Cardiac septum (tissue), 1 donor: ENCODE measurements at places on chromosomes 1 and 21. TPM values are rescaled to one million over a fixed set of nuclear protein-coding genes. Genes with fewer than 3 reads are reported as not detected.

DNA sequence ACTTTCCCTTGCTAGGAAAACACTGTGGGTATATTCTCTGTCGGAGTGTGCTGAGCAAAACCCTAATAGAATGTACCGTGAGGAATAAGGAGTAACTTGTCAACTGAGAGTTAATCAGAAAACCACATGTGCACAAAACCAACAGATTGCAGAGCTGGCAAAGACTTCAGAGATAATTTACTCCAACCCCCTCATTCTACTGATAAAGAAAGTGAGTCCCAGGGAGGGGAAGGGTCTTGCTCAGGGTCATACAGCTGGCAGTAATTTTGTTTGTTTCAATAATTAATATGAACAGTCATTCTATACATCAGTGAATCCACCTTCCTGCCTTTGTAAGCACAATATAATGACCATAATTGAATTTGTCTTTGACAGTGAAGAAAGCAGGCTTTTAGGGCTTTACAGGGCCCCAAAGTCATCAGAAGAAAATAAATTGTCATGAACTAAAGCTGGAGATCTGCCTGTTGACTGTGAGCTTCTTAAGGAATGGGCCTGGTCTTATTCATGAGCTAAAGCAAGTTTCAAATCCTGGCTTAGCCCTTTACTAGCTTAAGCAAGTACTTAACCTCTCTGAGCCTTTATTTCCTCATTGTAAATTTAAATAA lies 67.2 kb upstream of the HOOK1 start:
- DNase-seq = no peak

DNA sequence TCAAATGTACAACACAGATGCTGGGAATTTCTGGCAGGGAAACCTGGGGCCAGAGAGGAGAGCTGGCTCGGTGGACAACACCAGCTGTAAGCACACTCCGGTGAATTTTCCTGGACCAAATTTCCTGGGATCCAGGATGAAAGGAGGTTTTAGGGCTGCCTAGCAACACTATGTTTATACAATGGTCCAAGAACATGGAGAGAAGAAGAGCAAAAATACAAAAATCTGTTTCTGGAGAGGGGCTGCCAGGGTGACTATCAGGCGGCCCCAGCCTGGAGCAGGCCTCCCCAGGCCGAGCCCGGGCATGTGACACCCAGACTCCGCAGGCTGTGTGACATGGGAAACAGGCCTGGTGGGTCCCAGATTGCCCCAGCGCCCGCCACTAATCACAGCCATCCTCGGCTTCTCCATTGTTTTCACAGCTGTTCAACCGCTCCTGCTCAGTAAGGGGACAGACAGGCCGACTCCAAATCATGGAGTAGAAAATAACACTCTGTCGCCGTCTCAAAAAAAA lies 336.0 kb upstream of the NFIA start:
- peak; percentile 76 for DNase-seq

GRCh38 chr1:94004924-94005323 lies 95.7 kb upstream of the GCLM start:
- DNase-seq = no peak

GRCh38 chr1:228804640-228805413 lies 69.5 kb downstream of the RHOU start:
- DNase-seq = no peak

DNA sequence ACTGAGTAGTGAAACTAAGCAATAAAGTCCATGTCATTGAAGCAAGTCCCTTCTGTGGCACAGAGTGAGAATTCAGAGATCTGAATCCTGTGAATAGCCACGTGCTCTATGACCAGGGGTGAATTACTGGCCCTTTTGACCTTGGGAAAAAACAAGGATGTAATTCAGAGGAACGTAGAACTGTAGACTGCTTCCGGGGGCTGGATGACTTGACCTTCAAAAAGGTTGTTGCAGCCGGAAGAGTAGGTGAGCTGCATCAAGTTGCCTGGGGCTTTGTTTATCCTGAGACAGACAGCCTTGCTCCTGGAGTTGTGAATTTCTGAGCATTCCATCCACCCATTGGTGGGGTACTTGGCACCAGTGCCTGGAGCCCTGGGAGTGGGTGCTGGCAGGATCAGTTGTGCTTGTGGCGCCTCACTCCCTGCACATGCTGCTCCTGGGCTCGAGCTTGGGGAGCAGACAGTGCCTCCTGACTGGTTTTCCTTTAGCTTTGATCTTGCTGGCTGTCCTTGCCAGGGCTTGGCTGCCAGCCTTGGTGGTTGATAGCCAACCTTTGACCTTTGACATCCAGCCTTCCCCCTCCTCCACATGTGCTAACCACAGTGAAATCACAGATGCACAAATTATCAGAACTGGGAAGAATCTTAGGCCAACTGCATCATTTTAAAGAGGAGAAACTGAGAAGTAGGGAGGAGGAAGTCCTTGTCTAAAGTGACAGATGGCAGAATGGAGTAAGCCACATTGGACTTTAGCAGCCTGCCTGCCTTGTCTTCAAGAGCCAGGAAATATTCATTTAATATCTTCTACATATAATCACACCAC lies 16.2 kb upstream of the MYOG start:
- DNase-seq = no peak

DNA sequence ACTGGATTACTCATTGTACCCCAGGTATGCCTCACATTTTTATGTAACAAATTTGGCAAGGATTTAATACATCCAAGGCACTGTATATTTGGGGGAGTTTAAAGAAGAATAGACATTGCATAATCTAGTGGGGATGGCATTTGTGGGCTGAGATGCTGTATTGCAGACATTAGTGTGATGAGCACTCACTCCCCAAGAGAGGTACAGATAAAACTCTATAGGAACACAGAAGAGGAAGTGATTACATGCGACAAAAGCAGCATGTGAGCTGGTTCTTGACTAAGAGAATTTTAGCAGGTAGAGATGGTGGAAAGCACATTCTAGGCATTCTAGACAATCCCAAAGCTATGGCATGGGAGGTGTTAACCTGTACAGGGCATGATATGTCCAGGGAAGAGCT lies 24.2 kb upstream of the CDC14A start:
- DNase-seq = no peak

DNA sequence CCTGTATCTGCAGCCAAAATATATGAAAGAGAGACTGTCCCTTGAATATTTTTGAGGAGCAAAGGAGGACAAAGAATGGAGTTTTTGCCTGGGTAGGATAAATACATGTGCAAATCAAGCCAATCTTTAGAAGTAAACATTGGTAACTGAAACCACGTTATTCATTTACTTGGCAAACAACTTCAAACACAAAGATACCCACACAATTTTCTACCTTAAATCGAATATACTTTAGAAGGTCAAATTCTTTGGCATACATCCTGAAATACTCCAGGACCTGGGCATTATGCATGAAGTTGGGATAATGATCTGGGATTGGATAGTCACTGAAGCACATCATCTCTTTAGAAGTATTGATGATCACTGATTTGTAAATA lies 9.6 kb downstream of the FMO5 start:
- DNase-seq = no peak

- no peak for DNase-seq
Observed at GRCh38 chr21:45457161-45457831, 52.3 kb downstream of the COL18A1 start.

- peak; percentile 82 for DNase-seq
Observed at GRCh38 chr21:38472412-38473108, 25.7 kb downstream of the ERG start.

DNA sequence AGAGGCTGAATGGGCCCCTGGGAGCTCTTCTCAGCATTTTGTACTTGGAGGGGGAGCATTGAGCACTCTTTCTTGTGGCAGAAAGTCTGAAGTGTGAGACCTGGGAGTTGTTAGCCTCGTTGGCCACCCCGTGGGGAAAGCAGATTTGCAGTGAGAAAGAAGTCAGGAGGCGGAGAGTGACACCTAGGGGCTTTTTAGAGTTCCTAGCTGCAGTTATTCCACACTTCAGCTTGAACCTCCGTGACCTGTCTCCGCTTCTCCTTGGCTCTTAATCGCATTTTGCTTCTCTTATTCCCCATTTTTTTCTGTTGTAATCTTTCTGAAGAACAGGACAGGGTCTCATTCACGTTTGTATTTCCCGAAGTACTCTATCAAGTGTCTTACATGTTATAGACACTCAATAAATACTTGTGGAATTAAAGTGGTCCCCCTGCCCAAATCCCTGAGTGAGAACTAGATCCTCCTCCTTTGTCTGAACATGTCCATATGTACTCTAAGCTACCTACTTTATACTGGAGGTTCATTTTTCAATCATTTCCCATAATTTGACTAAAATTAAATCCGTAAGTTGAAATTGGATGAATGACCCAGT lies 14.5 kb upstream of the C1orf141 start:
- no peak for DNase-seq

DNA sequence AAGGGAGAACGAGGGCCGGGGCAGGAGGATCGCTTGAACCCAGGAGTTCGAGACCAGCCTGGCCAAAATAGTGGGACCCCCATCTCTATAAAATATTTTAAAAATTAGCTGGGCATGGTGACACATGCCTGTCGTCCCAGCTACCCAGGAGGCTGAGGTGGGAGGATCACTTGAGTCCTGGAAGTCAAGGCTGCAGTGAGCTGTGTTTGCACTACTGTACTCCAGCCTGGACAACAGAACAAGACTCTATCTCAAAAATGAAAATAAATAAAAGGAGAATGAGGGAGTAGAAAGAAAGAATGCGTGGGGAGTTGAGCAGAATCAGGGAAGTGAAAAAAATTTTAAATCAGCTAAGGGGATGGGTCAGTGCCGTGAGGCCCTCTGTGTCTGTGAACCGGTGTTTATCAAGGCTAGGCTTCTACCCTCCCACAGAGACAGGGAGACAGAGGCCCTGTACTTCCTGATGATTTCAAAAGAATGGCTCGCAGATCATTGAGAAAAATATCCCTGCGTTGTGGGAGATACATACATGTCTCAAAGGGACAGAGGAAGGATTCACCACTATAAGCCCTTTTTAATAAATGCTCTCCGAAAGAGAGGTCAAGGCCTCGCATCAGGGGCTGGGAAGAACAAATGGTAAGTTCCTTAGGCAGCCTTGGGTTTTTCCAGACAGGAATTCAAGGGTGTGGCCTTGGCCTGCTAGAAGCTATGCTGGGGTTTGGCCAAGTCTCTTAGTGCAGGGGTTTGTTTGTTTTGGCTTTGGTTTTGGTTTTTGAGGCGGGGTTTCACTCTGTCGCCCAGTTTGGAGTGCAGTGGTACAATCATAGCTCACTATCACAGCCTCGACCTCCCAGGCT lies 20.7 kb downstream of the IL10RB start:
- no peak for DNase-seq

DNA sequence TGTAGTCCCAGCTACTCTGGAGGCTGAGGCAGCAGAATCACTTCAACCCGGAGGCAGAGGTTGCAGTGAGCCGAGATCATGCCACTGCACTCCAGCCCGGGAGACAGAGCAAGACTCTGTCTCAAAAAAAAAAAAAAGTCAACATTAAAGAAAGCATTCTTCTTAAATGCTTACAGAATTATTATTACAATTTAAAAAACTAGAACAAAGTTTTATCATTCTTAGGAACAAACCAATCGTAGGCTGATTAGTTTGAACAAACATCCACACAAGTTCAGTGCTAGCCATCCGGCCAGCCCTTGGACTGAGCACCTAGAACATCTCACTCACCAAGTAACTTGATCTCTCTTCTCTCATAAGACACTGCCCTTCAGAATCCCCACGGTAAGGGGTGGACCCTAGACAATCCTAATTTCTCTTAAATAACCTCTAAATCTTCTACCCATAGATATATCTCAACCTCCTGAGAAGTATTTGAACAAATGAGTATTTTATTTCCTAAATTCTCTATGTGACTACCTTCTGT lies 16.0 kb downstream of the JAK1 start:
- no peak for DNase-seq

GRCh38 chr1:81008293-81008692 lies 792.4 kb upstream of the ADGRL2 start:
- no peak for DNase-seq

DNA sequence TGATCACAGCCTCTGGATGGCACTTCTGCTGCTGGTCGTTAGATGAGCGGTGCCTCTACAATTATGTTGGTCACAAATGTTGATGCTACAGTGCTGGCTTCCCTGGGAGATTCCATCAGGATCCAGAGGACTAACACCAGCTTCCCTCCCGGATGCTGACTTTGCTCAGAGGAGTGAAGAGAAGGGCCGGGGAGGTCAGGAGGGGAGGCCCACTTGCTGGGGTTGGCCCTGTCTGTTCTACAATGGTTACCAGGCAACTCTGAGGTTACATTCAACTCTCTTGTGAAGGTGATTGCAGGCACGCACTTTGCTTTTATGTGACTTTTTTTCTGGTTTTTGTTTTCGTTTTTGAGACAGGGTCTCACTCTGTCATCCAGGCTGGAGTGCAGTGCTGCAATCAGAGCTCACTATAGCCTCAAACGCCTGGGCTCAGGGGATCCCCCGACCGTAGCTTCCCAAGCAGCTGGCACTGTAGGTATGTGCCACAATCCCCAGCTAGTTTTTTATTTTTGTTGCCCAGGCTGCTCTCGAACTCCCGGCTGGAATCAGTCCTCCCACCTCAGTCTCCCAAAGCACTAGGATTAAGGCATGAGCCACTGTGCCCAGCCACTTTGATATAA lies 112.5 kb downstream of the ADSS2 start:
- DNase-seq = no peak

- DNase-seq = no peak
Observed at GRCh38 chr1:194004146-194004545, 817.7 kb upstream of the B3GALT2 start.

GRCh38 chr1:201191653-201192260 lies 1.1 kb downstream of the IGFN1 start:
- no peak for DNase-seq

DNA sequence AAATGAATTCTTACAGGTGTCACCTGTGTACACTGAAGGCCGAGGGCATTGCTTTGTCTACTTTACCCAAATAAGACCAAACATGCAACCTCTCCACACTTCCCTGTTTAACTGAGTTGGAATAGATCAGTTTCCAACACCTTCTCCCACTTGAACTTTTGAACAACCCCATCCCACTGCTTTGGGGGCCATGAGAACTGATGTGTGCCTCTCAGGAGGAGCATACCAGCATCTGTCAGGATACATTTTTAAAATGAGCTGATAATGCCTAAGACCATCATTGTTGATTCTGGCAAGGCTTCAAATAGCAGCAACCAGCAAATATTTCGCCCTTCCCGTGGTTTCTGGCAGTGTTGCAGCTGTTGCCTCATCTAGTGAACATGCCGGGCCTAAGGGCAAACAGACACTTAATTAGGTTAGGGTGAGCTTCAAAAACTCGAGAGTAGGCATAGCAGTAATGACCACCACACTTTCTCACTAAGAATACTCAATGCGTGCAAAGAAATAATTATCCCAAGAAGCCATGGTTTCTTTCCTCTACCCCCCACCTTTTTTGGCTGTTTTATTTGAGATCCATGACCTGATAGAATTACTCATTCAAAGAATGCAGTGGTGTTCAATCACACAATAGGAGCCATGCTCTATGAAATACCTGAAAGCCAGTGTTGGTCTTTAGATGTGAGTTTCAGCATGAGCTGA lies 63.7 kb downstream of the MAP10 start:
- DNase-seq = no peak

The SPATA21 gene
- total RNA-seq = not detected

The LACTBL1 gene
- not detected for total RNA-seq

The MYBPH gene
- not detected for total RNA-seq

The SIM2 gene
- total RNA-seq = 0.16 TPM

The ZNF648 gene
- total RNA-seq = not detected

The GPX7 gene
- total RNA-seq = 12.7 TPM

The ECM1 gene
- 14.5 TPM for total RNA-seq
